Omental fat pad (tissue), 4 donors: ENCODE measurements at places on chromosomes 6 and 20. TPM values are rescaled to one million over a fixed set of nuclear protein-coding genes. Genes with fewer than 3 reads are reported as not detected.

The LPA gene
- 0.65 TPM for total RNA-seq

The MLN gene
- not detected for total RNA-seq

The TSBP1 gene
- total RNA-seq = not detected

The SPATS1 gene
- not detected for total RNA-seq

The KCNS1 gene
- 0.60 TPM for total RNA-seq

The DEFB124 gene
- not detected for total RNA-seq

The TSPO2 gene
- total RNA-seq = not detected

The GGTLC1 gene
- total RNA-seq = not detected

The F13A1 gene
- total RNA-seq = 270 TPM

The SLC12A5 gene
- not detected for total RNA-seq

The TMEM242 gene
- 5.8 TPM for total RNA-seq

The COL20A1 gene
- total RNA-seq = not detected

The BMP5 gene
- 1.4 TPM for total RNA-seq

The SLC22A3 gene
- 12.2 TPM for total RNA-seq

The FAM83C gene
- total RNA-seq = not detected

The MYH7B gene
- total RNA-seq = 0.19 TPM

The CD93 gene
- total RNA-seq = 227 TPM
